ENCODE measurements at places on chromosomes 13 and 19. TPM values are rescaled to one million over a fixed set of nuclear protein-coding genes. Genes with fewer than 3 reads are reported as not detected.

The ELANE gene
- not detected for total RNA-seq

The DLL3 gene
- total RNA-seq: 0.43 TPM

The FAM124A gene
- total RNA-seq: 23.3 TPM

The ZNF486 gene
- 9.0 TPM for total RNA-seq

The MYBPC2 gene
- not detected for total RNA-seq

The APC2 gene
- total RNA-seq: 0.13 TPM

The ATP13A1 gene
- 33.6 TPM for total RNA-seq

The EDDM13 gene
- 1.5 TPM for total RNA-seq

The CFD gene
- total RNA-seq: 2.3 TPM

The CFAP97D2 gene
- total RNA-seq: not detected

The S1PR5 gene
- total RNA-seq: not detected

The C19orf53 gene
- total RNA-seq: 55.6 TPM

The BICRA gene
- total RNA-seq: 11.0 TPM

The TLE6 gene
- total RNA-seq: 1.6 TPM

The ARL11 gene
- 0.22 TPM for total RNA-seq
